ENCODE measurements at places on chromosomes 2 and 18. TPM values are rescaled to one million over a fixed set of nuclear protein-coding genes. Genes with fewer than 3 reads are reported as not detected.

The UGT1A10 gene
- polyA plus RNA-seq, result not detected

The GNAL gene
- 4.0 TPM for polyA plus RNA-seq

The CYTIP gene
- polyA plus RNA-seq, result 2.2 TPM

The FAM237A gene
- polyA plus RNA-seq, result not detected

The DPP10 gene
- polyA plus RNA-seq, result 13.1 TPM

The AQP12A gene
- polyA plus RNA-seq, result 0.38 TPM

The MROH2A gene
- polyA plus RNA-seq, result 0.26 TPM

The EVA1A gene
- 16.0 TPM for polyA plus RNA-seq

The C2orf15 gene
- polyA plus RNA-seq, result 9.9 TPM

The SLC4A3 gene
- polyA plus RNA-seq, result 10.8 TPM

The MC5R gene
- not detected for polyA plus RNA-seq

The NYAP2 gene
- polyA plus RNA-seq, result 0.11 TPM

The HTRA2 gene
- polyA plus RNA-seq, result 31.2 TPM

The DYNAP gene
- not detected for polyA plus RNA-seq

The LBX2 gene
- polyA plus RNA-seq, result 3.4 TPM

The KLHL41 gene
- polyA plus RNA-seq, result 2.1 TPM

The SLC38A11 gene
- polyA plus RNA-seq, result 21.5 TPM

The SFT2D3 gene
- not detected for polyA plus RNA-seq

The HTR2B gene
- polyA plus RNA-seq, result 16.0 TPM

The ITGA4 gene
- 33.1 TPM for polyA plus RNA-seq

The QPCT gene
- polyA plus RNA-seq, result 14.3 TPM

The DNAJC5G gene
- polyA plus RNA-seq, result 0.59 TPM

The GPR55 gene
- 0.17 TPM for polyA plus RNA-seq

The IL1F10 gene
- polyA plus RNA-seq, result not detected

The PFN4 gene
- polyA plus RNA-seq, result 1.5 TPM

The MRPS9 gene
- polyA plus RNA-seq, result 50.8 TPM

The RAX gene
- polyA plus RNA-seq, result not detected
